Immature natural killer cell (primary cell): ENCODE measurements at places on chromosomes 7 and 10. TPM values are rescaled to one million over a fixed set of nuclear protein-coding genes. Genes with fewer than 3 reads are reported as not detected.
A peak's percentile ranks its signal among the peaks of the same experiment; 100 is the strongest.

- no peak for DNase-seq
These were observed 335.1 kb upstream of the SEMA3A start for GRCh38 chr7:84529480-84530205.

GRCh38 chr10:46321770-46322169 lies 35.0 kb downstream of the ANTXRL start:
- no peak for DNase-seq

DNA sequence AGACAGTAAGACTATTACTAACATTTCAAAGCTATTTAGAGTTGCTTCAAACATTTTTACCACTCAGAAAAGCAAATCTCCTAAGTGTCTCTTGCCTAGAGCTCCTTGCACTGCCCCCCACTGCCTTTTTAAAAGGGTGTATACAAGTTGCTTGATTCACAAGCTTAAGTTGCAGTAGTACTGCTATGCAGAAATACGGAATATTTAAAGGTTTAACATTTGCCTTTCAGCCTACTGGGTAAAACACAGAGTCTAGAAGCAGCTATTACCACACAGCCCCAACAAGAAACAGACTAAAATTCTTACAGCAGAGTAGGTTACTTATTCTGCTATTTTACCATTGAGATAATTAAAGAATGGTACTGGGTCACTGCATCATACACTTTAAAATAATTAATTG lies 128.5 kb downstream of the CNOT4 start:
- no peak for DNase-seq

DNA sequence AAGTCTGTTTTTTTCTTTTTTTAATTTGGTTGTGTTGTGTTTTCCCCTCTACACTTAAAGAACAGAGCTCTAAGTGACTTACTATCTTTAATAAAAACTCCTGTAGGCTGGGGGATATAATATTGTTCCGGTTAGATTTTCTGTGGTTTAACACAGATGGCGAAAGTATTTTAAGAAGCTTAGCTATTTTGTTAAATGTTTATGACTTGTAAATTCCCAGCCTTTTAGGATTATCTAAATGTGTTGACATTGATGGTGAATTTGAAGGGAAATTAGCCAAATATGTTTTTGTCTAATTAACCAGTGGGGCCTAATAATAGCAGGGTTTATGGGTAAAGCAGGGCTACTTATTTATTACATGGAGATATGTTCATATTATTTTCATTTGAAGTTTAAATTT lies 538.5 kb downstream of the INHBA start:
- no peak for DNase-seq

ATRNL1 gene
- not detected for polyA plus RNA-seq

TRIM74 gene
- not detected for polyA plus RNA-seq

CCSER2 gene
- 118 TPM for polyA plus RNA-seq

DNA sequence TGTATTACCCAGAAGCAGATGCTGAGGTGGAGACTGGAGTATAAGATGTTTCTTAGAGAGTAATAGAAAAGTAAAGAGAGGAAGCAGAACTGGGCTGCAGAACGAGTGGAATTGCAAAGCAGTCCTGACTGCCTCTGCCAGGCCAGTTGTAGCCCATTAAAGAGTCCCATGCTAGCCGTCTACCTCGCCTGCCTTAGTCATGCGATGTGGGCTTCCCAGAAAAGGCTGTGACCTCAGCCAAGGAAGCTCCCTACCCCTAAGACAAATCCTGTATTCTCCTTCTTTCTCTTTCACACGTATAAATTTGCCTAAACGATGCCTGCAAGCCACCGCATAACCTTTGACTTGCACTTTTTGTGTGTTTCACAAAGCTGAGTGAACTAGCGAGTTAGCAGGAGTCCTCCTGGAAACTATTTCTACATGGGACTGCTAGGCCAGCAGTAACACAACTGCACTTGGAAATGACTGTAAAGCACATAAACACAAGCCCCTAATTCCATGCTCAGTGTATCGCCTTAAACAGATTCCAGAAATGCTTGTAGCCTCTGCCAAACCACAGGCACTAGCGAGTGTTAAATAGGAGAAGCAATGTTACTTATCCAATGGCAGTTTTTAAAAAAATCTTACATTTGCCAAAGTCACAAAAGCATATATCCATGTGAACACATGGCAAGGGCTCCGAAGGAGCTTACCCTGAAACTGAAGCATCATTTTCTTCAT lies 47.4 kb upstream of the GNAI1 start:
- no peak for DNase-seq

DNA sequence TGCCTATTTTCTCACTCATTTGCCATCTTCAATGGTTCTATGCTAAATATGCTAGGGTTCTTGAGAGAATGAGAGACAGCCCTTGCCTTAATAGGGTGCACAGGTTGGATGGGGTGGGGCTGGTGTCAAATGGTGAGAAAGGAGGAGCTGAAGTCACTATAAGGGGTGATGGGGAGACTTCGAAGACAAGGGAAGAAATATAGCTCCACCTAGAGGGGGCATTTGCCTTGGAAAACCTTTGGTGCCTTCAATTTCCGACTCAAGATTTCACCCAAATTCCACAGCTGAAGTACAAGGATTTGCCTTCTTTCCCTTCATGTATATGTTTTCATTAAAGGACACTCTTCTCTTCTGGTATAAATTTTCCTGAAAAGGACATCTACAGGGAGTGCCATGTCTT lies 5.6 kb downstream of the PTN start:
- DNase-seq = no peak

DNA sequence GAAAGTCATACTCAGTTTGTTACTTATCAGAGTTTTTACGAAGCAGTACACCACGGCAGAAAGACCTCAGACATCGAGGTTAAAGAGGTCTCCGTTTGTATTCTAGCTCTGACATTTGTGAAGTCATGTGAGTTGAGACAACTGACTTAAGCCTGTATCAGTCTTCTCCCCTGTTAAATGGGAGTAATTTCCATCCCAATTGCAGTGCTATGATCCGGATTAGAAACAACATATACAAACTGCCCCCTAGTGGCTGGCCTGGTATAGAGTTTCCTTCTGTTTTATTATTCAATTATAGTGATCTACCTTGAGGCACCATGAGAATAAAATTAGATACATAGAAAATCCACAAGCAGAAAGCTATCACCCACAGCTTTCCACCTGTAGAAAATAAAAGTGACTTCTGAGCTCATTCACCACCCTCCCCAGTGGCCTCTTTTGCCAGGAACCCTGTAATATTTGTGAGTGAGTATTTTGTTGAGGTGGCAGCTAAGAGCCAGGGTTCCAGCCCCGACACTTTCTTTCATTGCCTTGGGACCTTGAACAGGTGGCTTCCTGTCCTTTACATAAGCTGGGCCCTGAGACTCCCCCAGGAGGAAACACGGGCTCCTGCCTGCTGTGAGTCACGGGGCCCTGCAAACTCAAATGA lies 607.2 kb upstream of the MGMT start:
- DNase-seq = no peak

DNA sequence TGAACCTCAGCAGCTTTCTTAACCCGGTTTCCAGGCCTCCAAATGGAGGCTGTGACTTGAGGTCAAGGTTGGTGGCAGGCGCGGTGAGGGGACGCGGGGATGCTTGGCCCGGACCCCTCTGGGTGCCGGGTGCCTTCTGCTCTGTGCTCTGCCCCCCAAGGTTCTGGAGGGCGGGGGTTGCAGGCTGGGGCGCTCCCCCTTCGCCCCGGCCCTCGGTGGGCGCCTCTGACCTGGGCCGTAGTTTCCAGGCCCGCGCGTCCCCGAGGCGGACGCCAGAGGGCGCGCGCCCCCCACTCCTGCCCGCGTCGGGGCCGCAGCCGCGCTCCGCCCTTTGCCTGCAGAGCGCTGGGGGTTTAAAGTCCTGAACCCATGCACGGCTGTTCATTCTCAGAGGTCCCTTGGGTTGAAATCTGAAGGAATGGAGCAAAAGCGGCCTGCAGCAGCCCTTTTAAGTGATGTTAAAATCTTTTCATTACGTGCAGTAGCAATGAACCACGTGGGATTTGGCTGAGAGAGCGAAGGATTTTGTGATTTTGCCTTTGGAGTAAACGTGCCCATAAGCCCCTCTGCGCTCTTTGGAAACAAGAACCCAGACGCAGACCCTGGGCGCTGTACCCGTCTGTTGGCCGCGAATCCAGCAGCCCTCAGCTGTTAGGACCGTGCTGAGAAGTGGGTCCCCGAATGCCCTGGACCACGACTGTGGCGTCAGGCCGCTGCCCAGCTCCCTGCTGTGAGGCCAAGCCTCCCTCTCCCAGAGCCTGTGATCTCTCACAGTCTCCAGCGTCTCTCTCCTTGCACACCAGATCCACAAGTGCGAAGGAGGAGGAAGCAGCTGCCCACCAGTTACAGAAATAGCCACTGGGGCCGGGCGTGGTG lies 135.0 kb downstream of the ACTR3B start:
- DNase-seq = peak; percentile 4
